ENCODE measurements at places on chromosomes 12 and 14.

- no peak overlapping the region for H3K4me3 ChIP-seq
- H3K36me3 ChIP-seq: peaks cover 15% of the 10 kb centered on the region
- peak; percentile 50 for DNase-seq
Measured at GRCh38 chr12:57524814-57525614, 2.4 kb downstream of the MBD6 start.

GRCh38 chr12:95318071-95318545, 100.5 kb downstream of the VEZT start:
- DNase-seq: no peak
- H3K4me3 ChIP-seq: no peak overlapping the region
- H3K27me3 ChIP-seq: no peaks in the 10 kb centered on the region
- no peak overlapping the region for H3K27ac ChIP-seq
- no peaks in the 10 kb centered on the region for H3K4me1 ChIP-seq

- no peaks in the 10 kb centered on the region for H3K4me1 ChIP-seq
- H3K36me3 ChIP-seq: no peaks in the 10 kb centered on the region
- no peaks in the 10 kb centered on the region for H3K27me3 ChIP-seq
- no peak for DNase-seq
Measured at GRCh38 chr14:63991833-63992232, 139.0 kb downstream of the SYNE2 start.

DNA sequence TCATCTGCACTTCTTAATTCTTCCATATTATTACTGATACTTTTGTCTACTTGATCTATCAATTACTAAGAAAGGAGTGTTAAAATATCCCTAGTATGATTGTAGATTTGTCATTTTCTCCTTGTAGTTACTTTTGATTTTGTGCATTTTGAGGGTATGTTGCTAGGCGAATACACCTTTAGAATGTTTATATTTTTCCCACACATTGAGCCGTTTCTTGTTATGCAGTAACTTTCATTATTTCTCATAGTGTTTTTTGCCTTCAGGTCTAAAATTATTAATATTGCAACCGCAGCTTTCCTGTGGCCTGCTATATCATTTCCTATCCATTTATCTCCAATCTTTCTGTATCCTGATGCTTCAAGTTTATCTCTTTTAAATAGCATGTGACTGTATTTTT, 44.6 kb upstream of the C12orf42 start:
- H3K27me3 ChIP-seq: no peaks in the 10 kb centered on the region
- no peaks in the 10 kb centered on the region for H3K36me3 ChIP-seq
- no peak for DNase-seq
- no peak overlapping the region for H3K4me3 ChIP-seq
- no peaks in the 10 kb centered on the region for H3K4me1 ChIP-seq
- no peak overlapping the region for H3K27ac ChIP-seq

- H3K4me1 ChIP-seq: no peaks in the 10 kb centered on the region
- H3K36me3 ChIP-seq: no peaks in the 10 kb centered on the region
- no peak overlapping the region for H3K27ac ChIP-seq
- no peak for DNase-seq
- H3K4me3 ChIP-seq: no peak overlapping the region
Measured at GRCh38 chr14:84885061-84885460, 644.9 kb upstream of the FLRT2 start.
